ENCODE measurements at places on chromosomes 6 and 20. TPM values are rescaled to one million over a fixed set of nuclear protein-coding genes. Genes with fewer than 3 reads are reported as not detected.

DNA sequence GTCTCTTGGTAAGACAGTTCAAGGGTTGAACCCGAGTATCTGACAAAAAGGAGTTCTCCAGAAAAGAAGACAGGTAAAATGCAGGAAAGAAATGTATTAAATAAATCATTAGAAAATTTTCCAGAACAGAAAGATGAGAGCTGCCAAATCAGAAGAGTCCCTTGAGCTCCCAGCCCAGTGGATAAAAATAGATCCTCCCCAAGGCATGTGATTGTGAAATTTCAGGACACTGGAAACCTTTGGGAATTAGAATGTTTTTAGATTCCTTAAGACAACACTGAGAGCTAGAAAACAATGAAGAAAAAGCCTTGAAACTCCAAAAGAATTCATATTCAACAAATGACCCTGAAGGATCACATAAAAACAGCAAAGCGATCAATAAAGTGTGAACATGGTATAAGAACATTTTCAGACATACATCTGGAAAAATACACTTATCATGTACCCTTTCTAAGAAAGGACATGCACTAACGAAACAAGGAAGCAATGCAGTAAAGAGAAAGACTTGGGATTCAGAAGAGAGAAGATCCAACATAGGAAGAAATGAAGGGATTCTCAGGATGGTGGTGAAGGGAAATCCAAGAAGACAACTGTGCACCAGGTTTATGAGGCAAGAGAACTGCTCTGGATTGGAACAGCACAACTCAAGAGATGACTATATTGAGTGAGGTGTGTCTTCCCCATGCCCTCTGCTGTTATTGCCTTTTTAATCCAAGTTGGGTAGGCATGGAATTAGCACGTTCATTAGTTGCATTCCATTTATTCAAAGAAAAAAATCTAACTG lies 390.4 kb downstream of the SYNE1 start:
- DNase-seq: peak; percentile 73

- DNase-seq: peak; percentile 50
Observed at GRCh38 chr20:37179683-37180524, 556 bp upstream of the MROH8 start.

- no peak for DNase-seq
Observed at GRCh38 chr6:47290124-47290834, 19.4 kb downstream of the TNFRSF21 start.

- no peak for DNase-seq
Observed at GRCh38 chr6:163750431-163751031, 336.0 kb downstream of the QKI start.

BPIFA1 gene
- not detected for total RNA-seq
